ENCODE measurements at places on chromosomes 2 and 18.

- DNase-seq, result no peak
These were observed 467.8 kb downstream of the ZEB2 start for GRCh38 chr2:144052083-144052482.

- DNase-seq, result no peak
These were observed 181.4 kb upstream of the MSH6 start for GRCh38 chr2:47601568-47601967.

- no peak for DNase-seq
These were observed 220.1 kb upstream of the TMEFF2 start for GRCh38 chr2:192414794-192415193.

DNA sequence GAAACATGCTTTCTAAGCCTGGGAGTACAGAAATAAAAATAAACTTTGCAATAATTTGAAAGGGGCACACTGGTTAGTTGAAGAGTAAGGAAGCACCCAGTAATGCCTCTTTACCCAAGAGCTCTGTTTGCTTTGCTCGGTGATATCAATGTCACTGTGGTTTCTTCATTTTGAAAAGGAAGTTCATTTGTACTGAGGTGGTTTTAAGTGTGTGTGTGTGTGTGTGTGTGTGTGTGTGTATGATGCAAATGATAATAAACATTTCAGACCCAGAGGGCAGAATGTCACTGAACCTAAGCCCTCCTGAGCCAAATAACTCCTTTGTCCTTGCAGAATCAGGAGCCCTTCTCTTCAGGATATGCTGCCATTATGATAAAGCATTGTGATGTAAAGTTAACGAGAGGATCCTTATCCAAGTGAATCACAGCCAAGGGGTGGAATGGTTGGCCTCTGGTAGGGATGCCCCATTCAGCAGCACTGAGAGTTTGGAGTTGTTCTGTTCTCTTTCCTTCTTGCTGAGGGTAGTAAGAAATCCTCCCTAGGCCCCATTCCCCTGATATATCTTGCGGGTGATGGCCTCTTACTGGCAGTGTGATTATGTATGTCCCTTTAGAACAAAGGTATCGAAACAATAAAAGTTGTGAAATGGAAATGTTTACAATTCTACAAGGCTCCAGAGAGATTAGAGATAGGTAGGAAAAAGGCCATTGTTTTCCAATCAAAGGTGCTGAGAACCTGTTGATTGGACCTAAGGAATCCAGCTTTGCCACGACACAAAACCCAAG lies 7.6 kb downstream of the ITGA6 start:
- no peak for DNase-seq

Measured in breast epithelium (tissue), 4 donors.